ENCODE measurements at places on chromosomes 1 and 21.

- DNase-seq: no peak
Measured at GRCh38 chr1:151513626-151514121, 2.5 kb downstream of the CGN start.

DNA sequence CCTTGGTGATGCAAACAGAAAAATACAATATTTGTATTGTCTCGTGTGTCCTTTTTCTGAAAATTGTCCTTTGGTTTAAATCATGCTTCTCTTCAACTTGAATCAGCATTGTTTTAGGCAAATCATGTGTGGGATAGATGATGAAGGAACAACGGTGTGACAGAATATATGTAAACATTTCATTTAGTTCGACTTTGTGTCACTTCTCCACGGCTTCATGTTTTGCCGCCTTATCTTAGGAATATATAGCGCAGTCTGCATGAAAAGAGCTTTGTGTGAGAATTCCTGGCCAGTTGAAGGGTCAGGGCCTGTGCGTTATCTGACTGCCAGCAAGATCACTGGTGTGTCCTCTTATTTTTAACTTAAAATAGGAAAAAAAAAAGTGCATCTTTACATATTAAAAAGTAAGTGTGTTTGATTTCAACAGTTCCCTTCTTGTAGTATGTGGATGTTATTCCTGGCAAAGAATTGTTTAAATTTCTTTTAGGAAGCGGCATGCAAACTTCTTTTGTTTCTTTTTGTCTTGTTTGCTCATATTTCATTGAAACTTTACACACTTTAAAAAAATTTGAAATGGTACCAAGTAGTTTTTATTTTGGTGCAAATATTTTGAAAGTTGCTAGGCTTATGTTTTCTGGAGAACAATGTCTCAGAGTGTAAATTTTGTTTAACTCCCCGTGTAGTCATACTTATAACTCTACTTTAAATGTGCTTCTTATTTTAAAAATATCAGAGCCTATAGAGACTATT is 465.2 kb downstream of the USP25 start:
- DNase-seq: no peak

DNA sequence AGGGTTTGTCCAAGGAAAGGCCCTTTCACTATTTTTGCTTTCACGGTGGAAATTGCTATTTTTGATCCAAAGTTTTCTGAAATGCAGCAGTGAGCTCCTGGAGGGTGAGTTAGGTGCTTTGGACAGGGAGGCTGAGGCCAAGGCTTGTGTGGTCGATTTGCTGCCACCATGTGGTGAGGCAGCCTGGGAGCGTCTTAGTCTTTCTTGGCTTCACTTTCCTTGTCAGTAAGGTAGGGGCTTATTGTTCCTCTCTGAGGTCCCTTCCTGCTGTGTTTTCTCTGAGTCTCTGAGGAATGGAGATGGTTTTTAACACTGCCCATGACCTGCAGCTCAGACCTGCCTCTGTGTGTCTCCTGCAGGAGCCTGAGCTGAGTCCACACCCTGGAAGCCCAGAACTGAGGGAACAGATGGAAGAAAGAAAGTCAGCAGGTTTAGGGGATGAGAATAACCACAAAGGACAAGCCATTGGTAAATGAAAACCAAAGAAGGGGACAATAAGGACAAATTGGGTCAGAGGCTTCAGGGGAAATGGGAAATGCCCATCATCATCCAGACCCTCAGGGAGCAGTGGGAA is 20.1 kb upstream of the S100A10 start:
- DNase-seq: no peak

DNA sequence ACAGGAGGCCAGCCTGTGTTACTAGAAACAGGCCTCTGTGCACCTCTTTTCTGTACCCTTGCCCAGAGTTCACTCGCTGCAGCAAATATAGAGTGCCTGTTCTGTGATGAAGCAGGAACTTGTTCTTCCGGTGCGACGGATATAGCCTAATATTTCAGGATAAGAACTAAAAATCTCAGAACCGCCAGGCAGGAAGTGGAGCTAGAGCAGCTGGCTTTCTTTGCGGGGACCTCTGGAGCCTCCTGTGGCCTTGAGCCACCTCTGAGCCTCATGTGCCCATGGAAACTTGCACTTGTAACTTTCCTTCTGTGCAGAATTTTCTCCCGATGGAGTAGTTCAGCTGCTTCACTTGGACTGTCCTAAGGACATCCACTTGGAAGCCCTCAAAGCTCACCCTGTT is 44.5 kb upstream of the VAMP3 start:
- DNase-seq: no peak

DNA sequence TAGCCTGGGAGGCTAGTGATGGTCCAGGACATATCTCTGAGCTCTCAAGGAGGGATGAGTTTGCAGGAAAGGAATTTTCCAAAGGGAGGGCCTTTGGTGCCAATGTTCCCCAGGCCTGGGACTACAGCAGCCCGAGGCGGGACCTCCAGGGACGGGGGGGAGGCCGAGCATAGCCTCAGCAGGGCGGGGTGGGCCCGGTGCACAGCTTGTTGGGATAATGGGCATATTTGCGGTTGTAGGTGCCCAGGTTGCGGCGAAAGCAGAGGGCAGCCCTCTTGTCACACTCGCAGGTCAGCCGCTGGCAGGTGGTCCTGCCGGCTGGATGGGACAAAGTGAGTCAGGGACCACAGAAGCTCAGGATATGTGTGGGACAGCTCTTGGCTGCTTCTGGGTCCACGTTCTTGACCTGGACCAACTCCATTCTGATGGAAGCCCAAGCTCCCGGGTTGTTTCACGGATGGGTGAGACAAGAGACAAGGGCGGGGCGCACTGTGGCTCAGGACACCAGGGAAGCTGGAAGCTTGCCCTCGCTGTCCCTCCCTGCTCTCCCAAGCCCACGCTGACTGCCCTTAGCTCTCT is 3.2 kb downstream of the PLA2G2E start:
- DNase-seq: no peak

Data from stimulated activated effector memory CD8-positive, alpha-beta T cell treated with anti-CD3 and anti-CD28 coated beads, Interleukin-12 subunit alpha, Interleukin-12 subunit beta, amount 100 ng/mL, for 72 hours (primary cell).